A549 treated with Mapracorat at 1 μM for 4 hours (cell line): ENCODE measurements at places on chromosomes 7 and 10. TPM values are rescaled to one million over a fixed set of nuclear protein-coding genes. Genes with fewer than 3 reads are reported as not detected.

MEOX2 gene
- total RNA-seq = not detected in 5 replicates

SEMA3D gene
- total RNA-seq = 0.08 to 0.10 TPM in 2 of 5 replicates, not detected in the others

PLEKHS1 gene
- 0.04 to 0.06 TPM (median 0.05 TPM) in 3 of 5 replicates, not detected in the others for total RNA-seq

NCAPG2 gene
- 31.4 to 41.6 TPM (median 39.5 TPM) in 5 replicates for total RNA-seq

BBIP1 gene
- total RNA-seq = 33.0 to 53.9 TPM (median 35.2 TPM) in 5 replicates

BICC1 gene
- total RNA-seq = 16.5 to 19.6 TPM (median 18.9 TPM) in 5 replicates

NAT16 gene
- total RNA-seq = 0.15 to 0.20 TPM (median 0.15 TPM) in 5 replicates

CLEC5A gene
- not detected in 5 replicates for total RNA-seq

ICA1 gene
- 0.77 to 1.6 TPM (median 1.00 TPM) in 5 replicates for total RNA-seq

FGL2 gene
- not detected in 5 replicates for total RNA-seq

CALHM2 gene
- 3.1 to 6.6 TPM (median 4.9 TPM) in 5 replicates for total RNA-seq

SNX10 gene
- total RNA-seq = 3.8 to 5.4 TPM (median 4.8 TPM) in 5 replicates

IRF5 gene
- total RNA-seq = 13.4 to 16.7 TPM (median 14.9 TPM) in 5 replicates

SFTPA1 gene
- not detected in 5 replicates for total RNA-seq

GNG11 gene
- 32.4 to 37.5 TPM (median 34.6 TPM) in 5 replicates for total RNA-seq

C1QL3 gene
- total RNA-seq = not detected in 5 replicates

GIMAP5 gene
- 0.08 TPM in 1 of 5 replicates, not detected in the others for total RNA-seq

FIGNL1 gene
- total RNA-seq = 14.9 to 17.6 TPM (median 16.1 TPM) in 5 replicates

EBF3 gene
- 0.07 to 0.19 TPM (median 0.12 TPM) in 5 replicates for total RNA-seq

OPALIN gene
- total RNA-seq = not detected in 5 replicates

ASB4 gene
- 0.13 to 0.36 TPM (median 0.22 TPM) in 5 replicates for total RNA-seq

BTBD16 gene
- total RNA-seq = 0.28 to 0.88 TPM (median 0.57 TPM) in 5 replicates

GPC2 gene
- total RNA-seq = 0.62 to 1.5 TPM (median 1.0 TPM) in 5 replicates

NEURL1 gene
- 0.52 to 0.87 TPM (median 0.62 TPM) in 5 replicates for total RNA-seq

STAMBPL1 gene
- total RNA-seq = 27.9 to 32.1 TPM (median 30.0 TPM) in 5 replicates

RGR gene
- total RNA-seq = not detected in 5 replicates

CYP3A5 gene
- total RNA-seq = 0.99 to 1.9 TPM (median 1.2 TPM) in 5 replicates

GNAT3 gene
- total RNA-seq = not detected in 5 replicates

ZWINT gene
- 79.4 to 92.9 TPM (median 84.9 TPM) in 5 replicates for total RNA-seq

TCTN3 gene
- total RNA-seq = 40.7 to 43.5 TPM (median 43.4 TPM) in 5 replicates

RAMP3 gene
- not detected in 5 replicates for total RNA-seq

CCL24 gene
- not detected in 5 replicates for total RNA-seq

KAZALD1 gene
- 2.0 to 3.0 TPM (median 2.8 TPM) in 5 replicates for total RNA-seq

GARIN1A gene
- 0.26 to 1.1 TPM (median 0.34 TPM) in 5 replicates for total RNA-seq

TRUB1 gene
- total RNA-seq = 13.2 to 15.1 TPM (median 14.8 TPM) in 5 replicates

CNNM1 gene
- total RNA-seq = 20.7 to 28.4 TPM (median 25.0 TPM) in 5 replicates

NEUROD6 gene
- total RNA-seq = not detected in 5 replicates

FANK1 gene
- total RNA-seq = 2.2 to 3.3 TPM (median 2.3 TPM) in 5 replicates

WDR86 gene
- 0.11 to 0.39 TPM (median 0.22 TPM) in 5 replicates for total RNA-seq

SORBS1 gene
- total RNA-seq = 0.35 to 0.62 TPM (median 0.47 TPM) in 5 replicates

PRPS1L1 gene
- not detected in 5 replicates for total RNA-seq

CDNF gene
- total RNA-seq = 1.1 to 1.4 TPM (median 1.3 TPM) in 5 replicates

MSMB gene
- 0.63 TPM in 1 of 5 replicates, not detected in the others for total RNA-seq

RBP3 gene
- not detected in 5 replicates for total RNA-seq

FOXI2 gene
- not detected in 5 replicates for total RNA-seq

PRLHR gene
- total RNA-seq = not detected in 5 replicates

MRLN gene
- total RNA-seq = not detected in 5 replicates

ERVW-1 gene
- total RNA-seq = not detected in 5 replicates

PRRT4 gene
- total RNA-seq = 0.37 to 0.42 TPM (median 0.40 TPM) in 4 of 5 replicates, not detected in the other

TAS2R16 gene
- not detected in 5 replicates for total RNA-seq

CPN1 gene
- 0.15 to 0.45 TPM (median 0.35 TPM) in 5 replicates for total RNA-seq

OR9A2 gene
- total RNA-seq = not detected in 5 replicates

PIP gene
- total RNA-seq = 0.36 to 0.48 TPM (median 0.36 TPM) in 3 of 5 replicates, not detected in the others

VIPR2 gene
- not detected in 5 replicates for total RNA-seq

ANXA8 gene
- total RNA-seq = 29.1 to 41.8 TPM (median 35.9 TPM) in 5 replicates

SLC18A3 gene
- not detected in 5 replicates for total RNA-seq

ANKRD61 gene
- total RNA-seq = 0.28 to 1.2 TPM (median 0.51 TPM) in 5 replicates

FKBP6 gene
- total RNA-seq = not detected in 5 replicates

DOCK1 gene
- total RNA-seq = 20.1 to 25.5 TPM (median 24.2 TPM) in 5 replicates
